A549 treated with Mapracorat at 1 μM for 4 hours (cell line): ENCODE measurements at places on chromosomes 2 and 18. TPM values are rescaled to one million over a fixed set of nuclear protein-coding genes. Genes with fewer than 3 reads are reported as not detected.

LYG2 gene
- total RNA-seq, result not detected in 5 replicates

CTLA4 gene
- total RNA-seq, result not detected in 5 replicates

KHK gene
- total RNA-seq, result 7.6 to 10.4 TPM (median 10.2 TPM) in 5 replicates

RIT2 gene
- total RNA-seq, result not detected in 5 replicates

ZSCAN30 gene
- 0.47 to 1.6 TPM (median 0.57 TPM) in 5 replicates for total RNA-seq

SP140L gene
- 2.6 to 4.2 TPM (median 3.4 TPM) in 5 replicates for total RNA-seq

INPP4A gene
- 5.8 to 9.7 TPM (median 9.4 TPM) in 5 replicates for total RNA-seq

DNER gene
- total RNA-seq, result 9.6 to 12.2 TPM (median 10.8 TPM) in 5 replicates

MAL gene
- 0.12 to 0.21 TPM in 2 of 5 replicates, not detected in the others for total RNA-seq

IL1RN gene
- total RNA-seq, result 0.13 to 0.53 TPM (median 0.37 TPM) in 5 replicates

RAB11FIP5 gene
- 31.8 to 36.4 TPM (median 33.6 TPM) in 5 replicates for total RNA-seq
